ENCODE measurements at places on chromosomes 11 and 22. TPM values are rescaled to one million over a fixed set of nuclear protein-coding genes. Genes with fewer than 3 reads are reported as not detected.

GRCh38 chr11:114273890-114274635 is 22.1 kb upstream of the NNMT start:
- H3K36me3 ChIP-seq, result peaks cover 3% of the 10 kb centered on the region
- H3K27me3 ChIP-seq, result no peaks in the 10 kb centered on the region
- no peak overlapping the region for H3K27ac ChIP-seq
- no peak for DNase-seq
- no peaks in the 10 kb centered on the region for H3K4me1 ChIP-seq

PAMR1 gene
- 3.1 TPM for total RNA-seq

DKK3 gene
- 250 TPM for total RNA-seq

DNA sequence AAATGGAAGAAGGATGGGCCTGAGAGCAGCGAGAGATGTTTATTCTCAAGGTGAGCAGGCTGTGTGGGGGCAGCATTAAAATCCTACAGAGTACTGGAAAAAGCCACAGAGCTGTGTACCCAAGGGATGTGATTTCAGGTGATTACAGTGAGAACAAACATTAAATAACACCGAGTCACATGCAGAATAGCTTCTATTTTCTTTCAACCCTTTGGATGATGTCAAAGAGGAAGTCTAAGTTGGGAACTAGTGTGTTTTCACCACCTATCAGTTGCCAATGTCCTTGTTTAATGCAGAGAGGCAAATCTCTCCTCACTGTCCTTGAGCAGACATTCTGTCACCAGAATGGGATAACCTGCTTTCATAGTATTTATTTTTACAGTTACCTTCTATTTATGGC is 379.6 kb upstream of the NARS2 start:
- H3K27ac ChIP-seq, result no peak overlapping the region
- H3K4me3 ChIP-seq, result no peak overlapping the region
- no peaks in the 10 kb centered on the region for H3K4me1 ChIP-seq
- no peaks in the 10 kb centered on the region for H3K27me3 ChIP-seq

BBOX1 gene
- 0.45 TPM for total RNA-seq

GRCh38 chr11:14727215-14727614 is 83.6 kb downstream of the PDE3B start:
- no peaks in the 10 kb centered on the region for H3K36me3 ChIP-seq
- H3K27ac ChIP-seq, result no peak overlapping the region
- DNase-seq, result no peak
- H3K4me1 ChIP-seq, result no peaks in the 10 kb centered on the region
- no peaks in the 10 kb centered on the region for H3K27me3 ChIP-seq

DNA sequence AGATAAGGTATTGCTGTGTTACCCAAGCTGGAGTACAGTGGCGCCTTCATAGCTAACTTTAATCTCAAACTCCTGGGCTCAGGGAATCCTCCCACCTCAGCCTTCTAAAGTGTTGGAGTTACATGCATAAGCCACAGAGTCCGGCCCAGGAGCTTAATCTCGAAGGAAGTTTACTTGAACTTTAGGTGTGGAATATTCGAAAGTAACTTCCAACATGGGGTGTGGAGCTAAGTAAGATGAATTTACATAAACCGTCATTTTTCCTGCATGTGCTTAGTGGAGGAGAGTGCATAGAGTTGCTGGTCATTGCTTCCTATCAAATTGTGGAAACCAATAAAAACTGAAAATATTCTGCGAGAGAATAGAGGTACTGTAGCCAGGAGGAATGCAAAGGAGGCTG is 1.5 kb downstream of the ATG13 start:
- H3K36me3 ChIP-seq, result no peaks in the 10 kb centered on the region
- no peaks in the 10 kb centered on the region for H3K27me3 ChIP-seq
- H3K27ac ChIP-seq, result no peak overlapping the region
- DNase-seq, result no peak
- no peaks in the 10 kb centered on the region for H3K4me1 ChIP-seq

DNA sequence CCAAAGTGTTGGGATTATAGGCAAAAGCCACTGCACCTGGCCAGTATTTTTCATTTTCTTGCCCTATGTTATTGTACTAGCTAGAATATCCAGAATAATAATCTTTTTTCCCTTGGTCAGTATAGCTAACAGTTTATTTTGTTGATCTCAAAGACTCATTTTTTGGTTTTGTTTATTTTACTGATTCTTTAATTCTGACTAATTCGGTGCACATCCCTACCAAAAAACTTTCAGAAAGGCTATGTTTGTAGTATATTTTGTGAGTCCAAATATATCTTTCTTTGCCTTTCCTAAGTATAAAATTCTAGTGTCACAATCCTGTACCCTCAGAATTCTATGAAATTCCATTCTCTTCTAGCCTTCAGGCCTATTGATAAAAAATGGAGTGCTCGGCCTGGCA is 84.3 kb downstream of the PHF21A start:
- peaks cover 2% of the 10 kb centered on the region for H3K4me1 ChIP-seq
- DNase-seq, result no peak
- no peaks in the 10 kb centered on the region for H3K36me3 ChIP-seq
- H3K27me3 ChIP-seq, result no peaks in the 10 kb centered on the region
